ENCODE measurements at places on chromosomes 16 and 17.

DNA sequence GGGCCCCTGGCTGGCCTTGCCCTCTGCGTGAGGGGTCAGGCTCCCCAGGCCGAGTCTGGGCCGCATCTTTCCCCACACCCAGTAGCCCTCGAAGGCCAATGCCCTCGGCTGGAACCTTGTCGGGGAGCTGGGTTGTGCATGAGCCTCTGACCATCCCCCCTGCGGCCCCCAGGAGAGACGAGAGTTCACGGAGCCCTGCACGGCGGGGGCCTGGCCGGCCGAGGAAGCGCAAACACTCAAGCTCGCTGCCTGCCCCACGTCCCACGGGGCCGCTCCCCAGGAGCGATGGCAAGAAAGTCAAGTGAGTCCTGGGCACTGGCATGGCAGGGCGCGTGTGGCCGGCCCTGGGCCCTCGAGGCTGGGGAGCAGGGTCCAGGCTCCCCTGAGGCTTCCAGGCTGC lies 57.3 kb downstream of the BAHCC1 start:
- DNase-seq, result no peak

GRCh38 chr17:64278614-64279013 lies 15.6 kb upstream of the TEX2 start:
- DNase-seq, result no peak

DNA sequence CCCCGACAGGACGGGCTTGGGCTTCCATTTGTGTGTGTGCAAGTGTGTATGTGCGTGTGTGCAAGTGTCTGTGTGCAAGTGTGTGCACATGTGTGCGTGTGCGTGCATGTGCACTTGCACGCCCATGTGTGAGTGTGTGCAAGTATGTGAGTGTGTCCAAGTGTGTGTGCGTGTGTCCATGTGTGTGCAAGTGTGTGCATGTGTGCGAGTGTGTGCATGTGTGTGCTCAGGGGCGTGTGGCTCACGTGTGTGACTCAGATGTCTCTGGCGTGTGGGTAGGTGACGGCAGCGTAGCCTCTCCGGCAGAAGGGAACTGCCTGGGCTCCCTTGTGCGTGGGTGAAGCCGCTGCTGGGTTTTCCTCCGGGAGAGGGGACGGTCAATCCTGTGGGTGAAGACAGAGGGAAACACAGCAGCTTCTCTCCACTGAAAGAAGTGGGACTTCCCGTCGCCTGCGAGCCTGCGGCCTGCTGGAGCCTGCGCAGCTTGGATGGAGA lies 23.1 kb upstream of the ITGAX start:
- no peak for DNase-seq

DNA sequence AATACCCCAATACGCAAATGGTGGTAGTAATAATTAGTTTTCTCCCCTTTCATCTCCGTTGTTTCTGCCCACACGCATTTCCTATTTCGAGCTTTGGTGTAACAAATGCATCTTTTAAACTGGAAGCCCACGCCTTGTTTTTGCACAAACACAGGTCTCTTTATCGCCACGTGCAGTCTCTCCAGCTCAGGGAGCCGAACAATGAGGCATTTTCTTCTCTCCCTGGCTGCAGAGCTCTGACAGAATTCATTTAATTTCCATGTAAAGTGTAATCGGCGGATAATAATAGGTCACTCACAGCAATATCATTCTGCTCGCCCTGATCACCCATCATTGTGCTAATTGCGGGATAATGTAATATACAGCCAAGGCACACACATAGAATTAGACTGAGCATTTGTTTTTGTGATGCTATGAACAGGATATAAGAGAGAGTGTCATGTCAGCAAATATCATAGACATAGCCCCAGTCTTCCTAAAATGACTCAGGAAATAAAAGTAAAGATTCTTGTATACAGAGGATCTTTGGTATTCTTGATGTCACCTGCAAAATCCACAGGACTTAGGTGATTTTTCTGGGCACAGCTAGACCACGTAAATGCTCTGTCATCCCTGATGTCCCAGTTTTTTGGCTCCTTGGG lies 452.6 kb upstream of the CDH11 start:
- DNase-seq, result no peak

DNA sequence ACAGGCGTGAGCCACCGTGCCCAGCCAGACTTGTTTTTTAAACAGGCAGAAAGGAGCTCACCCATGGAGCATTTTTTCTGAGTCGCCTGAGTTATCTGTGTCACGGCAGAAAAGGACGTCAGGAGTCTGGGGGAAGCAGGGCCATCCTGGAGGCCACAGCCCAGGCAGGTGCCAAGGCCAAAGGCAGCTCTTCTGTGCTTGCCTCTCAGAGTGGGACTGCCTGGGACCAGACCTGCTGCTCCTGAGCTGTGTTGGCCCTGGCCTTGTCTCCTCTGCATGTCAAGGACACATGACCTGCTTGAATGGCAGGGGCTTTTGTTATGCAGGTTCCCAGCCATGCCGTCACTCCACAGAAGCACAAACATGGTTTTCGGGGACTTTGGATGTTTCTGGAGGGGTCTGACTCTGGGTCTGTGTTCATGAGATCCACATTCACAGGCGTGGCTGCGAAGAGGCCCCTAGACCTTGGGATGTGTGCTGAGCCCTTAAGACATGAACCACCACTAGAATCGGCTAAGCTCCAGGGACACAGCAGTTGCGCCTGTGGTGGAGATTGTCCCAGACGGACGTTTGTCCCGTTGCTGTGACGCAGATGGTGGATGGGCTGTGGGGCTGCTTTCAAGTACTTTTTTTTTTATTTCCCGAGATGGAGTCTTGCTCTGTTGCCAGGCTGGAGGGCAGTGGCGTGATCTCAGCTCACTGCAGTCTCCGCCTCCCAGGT lies 33.8 kb downstream of the FOXK2 start:
- no peak for DNase-seq

GRCh38 chr16:57474671-57475661 lies 11.3 kb downstream of the DOK4 start:
- DNase-seq, result no peak

DNA sequence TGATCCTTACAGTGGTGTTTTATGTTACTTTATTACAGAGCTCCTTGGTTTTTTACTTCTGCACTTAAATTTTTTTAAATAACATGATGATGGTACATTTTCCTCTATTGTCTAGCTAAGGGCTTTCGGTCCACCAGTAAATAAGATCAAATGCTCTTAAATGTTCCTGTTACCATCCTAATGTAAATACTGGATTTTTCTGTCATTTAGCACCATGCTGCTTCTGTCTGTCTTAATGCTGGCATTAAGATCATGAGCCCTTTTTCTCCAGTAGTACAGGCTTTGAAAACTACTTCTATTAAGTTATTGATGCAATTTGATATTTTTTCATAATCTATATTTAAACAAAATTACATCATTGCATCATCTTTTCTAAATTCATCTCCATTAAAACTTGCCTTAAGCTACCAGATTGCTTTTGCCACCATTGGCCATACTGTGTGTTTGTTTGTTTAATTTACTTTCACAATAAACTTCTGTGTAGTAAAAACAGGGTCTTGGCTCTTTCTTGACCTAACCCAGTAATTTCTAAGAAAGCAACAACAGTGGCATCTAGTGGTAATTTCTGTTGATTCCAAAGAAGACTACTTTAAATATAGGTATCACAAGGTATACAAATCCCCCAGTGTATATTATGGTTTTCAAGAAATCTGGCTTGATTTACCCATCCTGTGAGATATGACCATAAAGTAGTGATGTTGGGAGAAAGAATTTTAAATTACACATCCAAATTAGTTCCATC lies 9.0 kb upstream of the PHAF1 start:
- peak; percentile 55 for DNase-seq

- no peak for DNase-seq
Observed at GRCh38 chr17:41490000-41490990, 585 bp upstream of the KRT36 start.

DNA sequence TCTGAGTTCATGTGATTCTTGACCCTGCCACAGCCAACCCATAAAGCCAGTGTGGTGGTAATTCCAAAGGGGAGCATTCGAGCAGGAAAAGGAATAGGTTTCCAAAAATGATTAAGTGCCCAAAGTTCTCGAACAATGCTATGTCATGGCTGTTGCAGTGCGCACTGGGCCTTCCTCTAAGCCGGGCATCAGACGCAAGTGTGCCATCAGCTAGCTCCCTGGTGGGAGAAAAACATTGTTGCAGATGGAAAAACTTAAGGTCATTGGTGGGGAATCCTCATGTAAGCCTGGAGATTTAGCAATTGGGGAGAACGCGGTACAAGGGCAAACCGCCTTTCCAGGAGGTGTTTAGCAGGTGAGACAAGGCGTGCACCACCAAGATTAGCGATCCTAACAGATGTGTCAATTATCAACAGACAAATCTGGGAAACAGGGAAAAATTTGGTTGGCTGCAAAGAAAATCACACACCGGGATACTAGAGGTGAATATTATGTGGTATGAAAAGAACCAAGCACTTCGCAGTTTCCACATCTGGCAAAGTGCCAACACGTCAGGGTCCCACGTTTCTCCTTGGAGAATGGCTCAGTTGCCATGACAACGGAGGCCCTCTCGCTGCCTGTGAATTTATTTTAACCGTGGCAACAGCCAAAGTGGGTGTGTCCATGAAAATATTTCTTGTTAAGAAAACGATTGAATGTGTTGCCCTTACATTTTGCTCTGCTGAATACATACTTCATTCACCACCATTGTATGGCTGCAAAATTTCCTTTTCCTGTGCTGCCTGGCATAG lies 118.5 kb upstream of the CACNG5 start:
- no peak for DNase-seq

GRCh38 chr17:15287538-15288267 lies 22.6 kb upstream of the PMP22 start:
- no peak for DNase-seq

GRCh38 chr17:45270828-45271418 lies 9.0 kb upstream of the SPATA32 start:
- peak; percentile 55 for DNase-seq

Measured in CD4-positive, alpha-beta T cell treated with Interleukin-21 for 1 hour (primary cell).